ENCODE measurements at places on chromosomes 4 and X.

- DNase-seq = no peak
Measured at GRCh38 chr4:105469736-105470135, 4.1 kb downstream of the PPA2 start.

DNA sequence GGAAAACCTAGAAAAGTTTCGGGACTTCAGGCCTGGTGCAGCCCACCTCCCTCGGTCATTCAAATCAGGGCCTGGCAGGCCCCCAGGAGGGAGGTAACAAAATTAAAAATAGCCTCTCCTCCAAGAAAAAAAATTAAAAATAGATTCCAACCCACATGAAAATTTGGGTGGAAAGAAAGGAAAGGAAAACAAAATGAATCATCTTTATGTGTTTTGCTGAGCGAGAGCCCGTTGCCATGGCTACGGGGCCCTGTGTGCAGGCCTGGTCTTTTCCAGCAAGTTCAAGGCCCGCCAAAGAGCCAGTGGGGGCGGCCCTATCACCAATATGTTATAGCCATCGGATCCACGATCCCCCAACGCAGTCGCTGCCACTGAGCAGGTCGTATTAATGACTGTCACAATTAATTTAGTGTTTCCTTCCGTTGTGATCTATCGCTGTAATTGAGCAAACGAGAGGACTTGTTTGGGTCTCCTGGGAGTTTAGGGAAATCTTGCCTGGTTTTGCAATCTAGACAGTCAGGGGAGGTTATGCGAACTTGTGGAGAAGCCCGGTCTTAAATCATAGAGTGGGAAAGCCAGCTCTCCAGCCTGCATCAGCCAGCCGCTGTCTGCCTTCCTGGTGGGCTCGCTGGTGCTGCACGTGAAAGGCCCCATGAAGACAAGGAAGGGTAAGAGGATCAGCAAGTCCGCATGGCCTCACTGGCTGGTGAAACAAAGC is 452.4 kb downstream of the BCOR start:
- peak; percentile 56 for DNase-seq

DNA sequence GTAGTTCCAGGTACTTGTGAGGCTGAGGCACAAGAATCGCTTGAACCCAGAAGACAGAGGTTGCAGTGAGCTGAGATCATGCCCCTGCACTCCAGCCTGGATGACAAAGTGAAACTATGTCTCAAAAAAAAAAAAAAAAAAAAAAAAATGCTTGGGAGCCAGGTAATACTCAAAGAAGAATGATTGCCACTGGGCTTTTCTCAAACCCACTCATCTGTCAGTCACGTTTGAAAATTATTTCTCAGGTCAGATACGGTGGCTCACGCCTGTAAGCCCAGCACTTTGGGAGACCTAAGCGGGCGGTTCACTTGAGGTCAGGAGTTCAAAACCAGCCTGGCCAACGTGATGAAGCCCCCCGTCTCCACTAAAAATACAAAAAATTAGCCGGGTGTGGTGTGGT is 155.7 kb downstream of the RELL1 start:
- no peak for DNase-seq

DNA sequence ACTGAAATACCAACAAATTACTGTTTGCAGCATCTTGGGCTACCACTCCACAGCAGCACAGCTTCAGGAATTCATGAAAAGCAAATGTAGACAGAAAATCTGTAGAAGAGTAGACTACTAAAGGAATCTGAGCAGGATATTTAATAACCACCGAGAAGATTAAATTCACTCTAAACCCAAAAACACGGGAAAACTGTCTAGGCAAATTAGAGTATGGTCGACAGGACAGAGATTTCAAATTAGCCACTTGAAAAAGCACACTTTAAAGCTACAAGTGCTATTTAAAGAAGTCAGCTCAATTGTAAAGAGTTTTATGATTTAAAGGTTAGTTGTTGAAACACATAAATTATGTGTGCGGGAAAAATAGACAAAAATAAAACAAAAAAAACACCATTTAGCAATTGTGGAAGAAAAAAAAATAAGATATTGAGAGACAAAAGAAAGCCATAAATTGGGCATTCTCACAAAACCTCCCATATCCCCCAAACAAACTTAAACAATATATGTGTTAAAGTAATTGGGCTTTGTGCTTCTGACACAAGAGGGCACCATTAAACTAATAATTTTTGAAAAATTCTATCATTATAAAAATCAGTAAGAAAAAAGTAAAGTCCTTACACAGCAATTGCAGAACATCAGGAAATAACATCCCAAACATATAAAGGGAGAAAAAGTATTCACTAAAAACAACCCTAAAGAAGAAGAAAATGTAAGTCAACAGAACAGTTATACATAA is 880.8 kb downstream of the TECRL start:
- DNase-seq = peak; percentile 3

GRCh38 chrX:15438332-15438731 is 54.1 kb upstream of the VEGFD start:
- no peak for DNase-seq

DNA sequence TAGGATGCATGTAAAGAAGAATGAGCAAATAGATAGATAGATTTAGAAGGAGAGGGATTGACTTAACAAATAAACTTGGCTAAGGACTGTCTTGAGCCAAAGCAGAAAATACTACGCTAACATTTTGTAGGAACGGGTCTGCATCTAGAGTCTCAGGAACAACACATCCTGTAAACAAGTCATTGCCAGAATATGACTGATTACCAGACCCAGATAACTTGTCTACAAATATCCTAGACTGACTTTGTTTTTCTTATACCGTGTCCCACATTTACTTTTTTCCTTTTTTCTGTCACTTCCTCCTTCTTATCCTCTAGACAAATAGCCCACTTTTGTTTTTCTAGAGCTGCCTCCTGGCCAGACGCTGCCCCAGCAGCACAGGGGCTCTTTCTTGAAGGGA is 393.6 kb downstream of the PDGFC start:
- DNase-seq = no peak

DNA sequence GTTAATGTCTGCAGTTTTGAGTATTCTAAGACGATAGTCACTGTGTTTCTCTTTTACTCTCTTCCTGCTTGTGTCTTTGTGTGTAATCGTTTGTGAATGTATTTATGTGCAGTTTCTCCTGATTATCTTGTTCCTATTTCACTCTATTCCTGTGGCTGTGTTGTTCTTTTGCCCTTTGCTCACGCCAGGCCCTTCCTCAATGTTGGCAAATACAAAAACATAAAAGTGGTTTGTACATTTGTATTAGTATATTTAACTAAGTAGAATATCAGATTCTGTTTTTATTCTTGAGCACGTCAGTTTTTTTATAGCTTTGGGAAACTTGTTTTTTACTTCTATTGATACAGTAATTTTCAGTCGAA is 107.6 kb upstream of the BMPR1B start:
- DNase-seq = no peak

- DNase-seq = no peak
Measured at GRCh38 chr4:13516315-13516860, 27.9 kb downstream of the NKX3-2 start.

- DNase-seq = peak; percentile 66
Measured at GRCh38 chrX:118519411-118520215, 24.0 kb downstream of the DOCK11 start.

Measured in adipocyte (in vitro differentiated cells).